ENCODE measurements at places on chromosomes 4 and X. TPM values are rescaled to one million over a fixed set of nuclear protein-coding genes. Genes with fewer than 3 reads are reported as not detected.

The RIBC1 gene
- 0.43 TPM for total RNA-seq

DNA sequence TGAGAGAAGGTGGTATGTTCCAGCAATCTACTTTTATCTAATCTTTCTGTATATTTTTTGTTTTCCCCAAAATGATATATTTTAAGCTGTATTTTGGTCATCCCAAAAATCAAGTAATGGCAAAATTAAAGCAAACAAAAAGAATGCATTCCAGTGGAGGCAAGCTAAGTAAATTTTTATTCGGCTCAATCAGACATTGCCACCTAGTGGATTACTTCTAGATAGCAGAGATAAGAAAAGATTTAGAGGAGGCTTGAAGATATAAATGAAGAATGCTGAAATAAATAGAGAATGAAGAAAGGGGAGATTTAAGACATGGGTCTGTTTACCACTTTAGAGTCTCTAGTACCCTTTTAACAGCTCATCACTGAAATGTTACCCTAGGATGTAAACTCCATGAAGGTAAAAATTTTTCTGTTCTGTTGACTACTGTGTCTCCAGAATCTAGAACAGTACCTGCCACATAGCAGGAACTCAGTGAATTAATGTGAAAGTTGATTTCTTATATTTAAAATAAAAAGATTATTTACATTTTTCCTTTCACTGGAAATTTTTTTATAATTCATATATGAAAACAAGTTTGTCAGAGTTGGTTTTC is 110.9 kb upstream of the ANK2 start:
- DNase-seq = no peak

DNA sequence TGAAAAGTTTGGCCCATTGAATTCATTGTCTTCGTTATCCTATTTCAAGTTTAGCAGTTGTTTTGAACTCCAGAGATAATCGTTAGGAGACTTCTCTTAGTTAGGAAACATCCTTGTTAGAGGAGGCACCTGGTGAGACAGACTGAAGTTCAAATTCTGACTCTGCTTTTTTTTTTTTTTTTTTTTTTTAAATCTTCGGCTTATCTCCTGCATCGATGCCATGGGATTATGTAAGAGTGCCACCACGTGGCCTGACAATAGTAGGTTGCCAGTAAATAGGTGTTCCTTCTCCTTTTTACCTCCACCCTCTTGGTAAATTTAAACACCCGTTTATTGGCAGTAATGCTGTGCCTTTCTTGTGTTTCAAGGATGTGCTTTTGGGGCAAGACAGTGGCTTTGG is 149.3 kb downstream of the SOWAHB start:
- peak; percentile 56 for DNase-seq

GRCh38 chr4:171891038-171891437 is 77.8 kb downstream of the GALNTL6 start:
- no peak for DNase-seq

DNA sequence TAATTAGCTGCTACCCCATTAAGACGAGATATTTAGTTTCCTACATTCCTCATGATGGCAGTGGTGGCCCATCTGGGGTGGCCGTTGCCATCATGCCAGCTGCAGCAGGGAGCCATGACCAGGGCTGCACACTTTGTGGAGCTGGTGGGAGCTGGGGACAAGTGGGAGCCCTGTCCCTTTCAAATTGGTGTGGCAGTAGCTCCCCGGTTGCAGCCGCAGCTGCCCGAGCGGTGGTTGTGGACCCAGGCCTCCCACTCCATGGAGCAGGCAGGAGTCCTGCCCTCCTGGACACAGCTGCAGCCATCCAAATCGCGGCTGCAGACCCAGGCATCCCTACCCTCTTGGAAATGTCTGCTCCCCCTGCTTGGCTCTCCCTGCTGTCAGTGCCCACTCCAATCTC is 9.3 kb upstream of the SYTL5 start:
- DNase-seq = no peak

GRCh38 chr4:126698224-126698623 is 934.5 kb upstream of the INTU start:
- no peak for DNase-seq

- DNase-seq = peak; percentile 29
These were observed 6.4 kb downstream of the PPEF2 start for GRCh38 chr4:75895744-75896314.

Data from mucosa of descending colon (tissue), 3 donors.